ENCODE measurements at places on chromosomes 5 and 9.
A peak's percentile ranks its signal among the peaks of the same experiment; 100 is the strongest.

- peak; percentile 57 for DNase-seq
These were observed at the start of gene EMB for GRCh38 chr5:50440651-50441492. EMB (minus strand) TSS chr5:50441288; CDS start chr5:50441151, 137 bp downstream.

DNA sequence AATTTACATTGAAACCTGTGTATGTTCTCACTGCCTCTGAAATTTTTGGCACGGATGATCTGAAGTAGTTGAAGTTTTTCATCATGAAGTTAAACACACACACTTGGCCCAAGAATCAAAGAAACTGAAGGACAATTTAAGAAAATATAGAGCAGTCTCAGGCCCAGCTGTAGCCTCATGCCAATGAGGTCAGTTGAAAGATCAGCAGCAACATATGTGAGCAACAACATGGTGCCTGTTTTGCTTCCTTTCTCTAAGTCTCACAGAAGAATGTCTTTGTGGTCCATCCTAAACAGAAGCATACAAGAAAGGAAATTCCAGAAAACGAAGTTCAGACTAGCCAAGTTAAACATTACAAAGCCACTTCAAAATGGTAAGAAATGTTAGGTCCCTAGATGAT is 1737.2 kb downstream of the MAT2B start:
- DNase-seq, result no peak

GRCh38 chr5:167128581-167128980 is 1162.9 kb upstream of the WWC1 start:
- no peak for DNase-seq

DNA sequence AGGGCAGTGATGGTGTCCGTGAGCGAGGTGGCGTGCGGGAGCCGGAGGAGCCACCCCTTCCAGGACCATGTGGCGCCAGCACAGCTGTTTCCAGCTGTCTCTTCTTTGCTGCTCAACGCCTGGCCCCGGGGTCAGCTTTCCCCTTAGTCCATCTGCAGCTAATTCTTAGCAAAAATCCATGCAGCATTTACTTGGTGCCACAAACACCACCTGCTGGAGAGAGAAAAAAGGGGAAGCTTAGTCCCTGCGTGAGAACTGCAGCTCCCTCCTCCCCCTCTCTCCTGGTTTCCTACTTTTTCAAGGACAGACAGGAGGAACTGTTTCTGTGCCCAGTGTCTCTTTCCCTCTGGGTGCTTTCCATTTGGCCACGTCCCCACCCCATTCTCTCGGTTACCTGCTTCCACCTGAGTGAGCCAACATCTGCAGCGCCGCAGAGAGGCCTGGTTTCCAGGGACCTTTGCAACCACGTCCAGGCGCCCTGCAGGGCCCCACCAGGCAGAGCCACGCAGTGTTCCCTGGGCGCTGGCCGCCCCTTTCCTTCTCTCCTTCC is 3.4 kb downstream of the SLC6A19 start:
- DNase-seq, result no peak

DNA sequence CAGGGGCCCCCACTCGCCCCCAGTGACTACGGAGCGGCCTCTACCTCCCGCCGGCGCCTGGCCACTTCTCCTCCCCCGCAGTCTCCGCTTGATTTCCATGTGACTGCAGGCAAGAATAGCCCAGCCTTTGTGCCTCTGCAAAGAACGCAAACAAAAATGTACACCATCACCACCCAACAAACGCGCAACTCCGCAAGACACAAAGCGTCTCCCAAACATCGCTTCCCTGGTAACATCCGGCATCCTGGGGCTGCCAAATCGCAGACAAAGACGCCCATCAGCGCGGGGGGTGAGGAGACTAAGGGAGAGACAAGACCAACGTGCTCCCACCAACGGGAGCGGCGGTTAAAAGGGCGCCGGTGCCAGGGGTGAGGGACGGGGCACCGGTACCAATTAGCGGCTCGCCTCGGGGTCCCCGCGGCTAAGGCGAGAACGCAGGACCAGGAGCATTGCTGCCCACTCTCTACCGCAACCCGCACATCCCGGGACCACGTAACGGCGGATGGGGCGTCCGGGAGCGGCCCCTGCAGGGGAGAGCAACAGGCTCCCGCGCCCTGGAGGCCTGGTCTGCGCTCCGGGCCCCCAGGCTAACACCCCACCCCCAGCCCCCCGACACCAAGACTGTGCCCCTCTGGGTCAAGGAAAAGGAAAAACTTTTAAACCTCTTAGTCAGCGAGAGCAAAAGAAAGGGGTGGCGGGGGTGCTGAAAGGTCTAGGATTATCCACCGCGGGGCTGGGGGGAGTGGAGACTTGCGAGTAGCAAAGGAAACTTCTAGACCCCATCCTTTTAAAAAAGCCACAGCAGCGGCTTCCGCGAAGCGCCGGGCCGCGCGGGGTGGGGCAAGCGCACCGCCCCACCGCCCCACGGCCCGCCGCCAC is 885 bp downstream of the MPDZ start:
- DNase-seq, result no peak

DNA sequence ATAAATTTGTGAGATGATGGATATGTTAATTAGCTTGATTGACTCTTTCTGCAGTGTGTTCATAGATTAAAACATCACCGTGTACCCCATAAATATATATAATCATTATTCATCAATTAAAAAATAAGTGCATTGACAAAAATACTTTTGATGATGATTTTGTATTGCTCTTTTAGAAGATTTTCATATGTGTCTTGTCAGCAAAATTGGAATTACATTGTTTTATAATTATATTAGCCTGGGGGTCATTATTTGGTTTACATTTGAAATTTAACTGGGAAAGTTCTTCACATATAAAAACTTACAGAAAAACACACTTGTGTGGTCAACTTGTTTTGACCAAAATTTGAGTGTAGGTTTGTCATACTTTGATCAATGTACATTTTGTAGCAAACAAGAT is 614.6 kb upstream of the ITGA1 start:
- no peak for DNase-seq

DNA sequence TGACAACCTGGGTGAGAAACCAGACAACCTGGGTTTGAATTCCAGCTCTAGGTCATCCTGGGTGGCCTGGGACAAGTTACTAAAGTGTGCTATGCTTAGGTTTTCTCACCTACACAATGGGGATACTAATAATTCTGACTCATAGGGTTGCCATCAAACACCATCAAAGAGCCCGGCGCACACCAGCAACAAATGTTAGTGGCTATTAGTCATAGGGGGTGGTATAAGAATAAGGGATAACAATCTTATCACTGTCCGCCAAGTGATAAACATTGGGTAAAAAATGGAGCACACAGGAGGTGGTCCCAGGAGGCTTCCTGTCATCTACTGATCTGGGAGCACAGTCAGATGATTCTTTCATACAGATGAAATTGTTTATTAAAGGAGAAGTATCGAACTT is 61.4 kb upstream of the AFAP1L1 start:
- no peak for DNase-seq

- no peak for DNase-seq
These were observed 52.5 kb upstream of the CDKN2AIPNL start for GRCh38 chr5:134463991-134464760.

DNA sequence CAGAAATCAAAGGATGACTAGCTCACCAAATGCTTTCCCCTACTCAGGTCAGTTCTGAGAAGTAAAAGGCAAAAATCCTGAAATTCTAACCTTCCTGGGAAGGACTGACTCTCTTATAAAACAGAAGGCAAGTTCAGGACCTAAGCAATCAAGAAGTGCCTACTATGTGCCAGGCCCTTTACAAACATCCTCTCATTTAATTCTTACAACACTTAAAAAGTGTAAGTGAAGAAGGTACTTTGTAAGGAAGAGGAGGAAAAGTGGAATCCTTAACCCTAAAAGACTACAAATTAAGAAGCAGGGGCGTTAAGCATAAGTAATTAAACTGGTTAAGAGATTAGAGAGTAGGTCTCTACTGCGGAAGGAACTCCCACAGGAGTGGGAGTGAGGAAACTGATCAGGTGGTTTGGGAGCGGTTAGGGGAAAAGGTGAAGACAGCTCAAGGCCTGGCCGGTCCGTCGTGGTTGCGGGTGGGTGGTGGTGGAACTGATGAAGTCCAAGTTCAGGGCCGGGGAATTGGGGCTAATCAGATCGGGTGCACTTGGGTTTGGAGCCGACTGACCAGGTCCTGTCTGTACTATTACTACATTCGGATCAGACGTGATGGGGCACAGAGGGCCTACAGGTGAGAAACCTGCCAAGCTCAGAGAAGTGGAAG is 839 bp downstream of the MED27 start:
- DNase-seq, result no peak
